ACHN (cell line): ENCODE measurements at places on chromosomes 4 and X.

- DNase-seq, result no peak
These were observed 31.6 kb downstream of the RAPGEF2 start for GRCh38 chr4:159134429-159134828.

DNA sequence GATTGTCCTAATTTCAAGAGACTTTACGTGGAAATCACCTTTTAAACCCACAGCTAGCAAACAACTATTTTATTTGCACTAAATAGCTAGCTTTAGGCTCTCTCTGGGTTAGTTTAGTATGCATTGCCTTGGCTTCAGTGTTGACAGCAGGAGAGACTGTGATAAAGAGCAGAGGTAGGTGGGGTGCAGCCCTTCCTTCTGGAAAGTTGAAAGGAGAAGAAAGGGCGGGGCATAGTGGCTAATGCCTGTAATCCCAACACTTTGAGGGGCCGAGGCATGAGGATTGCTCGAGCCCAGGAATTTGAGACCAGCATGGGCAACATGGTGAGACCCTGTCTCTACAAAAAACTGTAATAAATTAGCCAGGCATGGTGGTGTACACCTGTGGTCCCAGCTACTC is 29.0 kb upstream of the TMEM154 start:
- no peak for DNase-seq

DNA sequence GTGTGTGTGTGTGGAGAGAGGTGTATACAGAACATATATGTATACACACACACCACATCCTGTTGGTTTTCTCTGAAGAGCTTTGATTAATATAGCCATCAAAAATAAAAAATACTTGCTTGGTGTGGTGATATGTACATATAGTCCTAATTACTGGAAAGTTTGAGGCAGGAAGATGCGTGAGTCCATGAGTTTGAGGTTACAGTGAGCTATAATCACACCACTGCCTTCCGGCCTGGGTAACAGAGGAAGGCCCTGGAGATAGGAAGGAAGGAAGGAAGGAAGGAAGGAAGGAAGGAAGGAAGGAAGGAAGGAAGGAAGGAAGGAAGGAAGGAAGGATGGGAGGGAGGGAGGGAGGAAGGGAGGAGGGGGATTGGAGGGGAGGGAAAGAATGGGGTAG is 360.4 kb upstream of the CPEB2 start:
- no peak for DNase-seq

GRCh38 chrX:47807548-47807947 is 29.2 kb upstream of the ZNF81 start:
- no peak for DNase-seq

DNA sequence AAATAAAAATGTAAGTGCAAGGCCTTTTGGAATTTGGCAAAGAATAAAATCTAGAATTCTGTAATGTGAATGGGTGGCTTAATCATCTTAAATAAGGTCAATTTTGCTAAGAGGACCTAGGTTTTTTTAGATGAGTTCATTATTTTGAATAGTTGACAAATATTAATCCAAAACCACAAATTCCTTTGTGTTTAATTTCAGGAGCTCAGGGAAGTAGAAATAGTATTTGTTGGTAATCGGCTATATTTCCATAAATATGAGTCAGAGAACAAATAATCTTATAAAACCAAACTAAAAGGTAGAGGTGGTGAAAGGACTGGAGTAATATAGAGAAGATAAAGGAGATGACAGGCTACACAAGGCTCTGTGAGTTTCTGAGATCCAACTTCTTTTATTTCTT is 190.4 kb upstream of the TLL1 start:
- no peak for DNase-seq

GRCh38 chr4:180541678-180542077 is 1701.5 kb upstream of the TENM3 start:
- DNase-seq, result no peak

DNA sequence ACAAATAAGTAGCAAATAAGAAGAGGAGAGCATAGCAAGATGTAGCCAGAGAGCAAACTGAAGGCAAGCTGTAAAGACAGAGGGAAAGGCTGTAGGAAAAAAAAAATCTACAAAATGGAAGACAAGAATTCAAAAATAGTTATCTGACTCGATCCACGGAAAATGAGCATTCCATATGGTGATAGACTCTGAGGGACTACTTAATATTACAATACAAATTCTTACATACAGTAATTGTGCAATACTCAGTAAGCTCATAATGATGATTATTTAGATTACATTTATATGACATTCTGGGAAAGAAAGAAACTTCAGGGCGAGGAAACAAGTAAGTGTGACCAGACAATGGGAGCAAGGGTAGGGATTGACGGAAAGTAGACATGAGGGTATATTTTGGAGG is 102.6 kb downstream of the UNC5C start:
- DNase-seq, result no peak

- peak; percentile 19 for DNase-seq
These were observed at the start of gene IL1RAPL2 for GRCh38 chrX:104565791-104566680. Gene IL1RAPL2 (plus strand): TSS chrX:104566199.
